Activated CD8-positive, alpha-beta memory T cell treated with anti-CD3 and anti-CD28 coated beads for 48 hours (primary cell): ENCODE measurements at places on chromosomes 2 and 18.

- no peak for DNase-seq
These were observed 305.6 kb upstream of the ZEB2 start for GRCh38 chr2:144825331-144826020.

DNA sequence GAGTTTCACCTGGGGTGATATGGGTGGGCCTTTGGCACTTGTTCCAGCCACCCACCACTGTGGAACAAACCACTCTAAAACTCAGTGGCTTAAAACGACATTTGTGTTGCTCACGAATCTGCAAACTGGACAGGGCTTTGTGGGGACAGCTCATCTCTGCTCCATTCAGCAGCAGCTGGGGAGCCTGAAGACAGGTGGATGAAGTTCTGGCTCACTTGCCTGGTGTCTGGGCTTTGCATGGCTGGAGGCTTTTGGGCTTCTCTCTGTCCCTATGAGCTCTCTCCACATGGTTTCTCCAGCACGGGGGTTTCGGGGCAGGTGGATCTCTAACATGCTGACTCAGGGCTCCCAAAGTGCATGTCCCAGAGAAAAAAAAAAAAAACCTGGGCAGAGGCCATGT is 93.0 kb upstream of the GLI2 start:
- DNase-seq: no peak

GRCh38 chr2:224776795-224777558 is 60.8 kb upstream of the CCDC195 start:
- no peak for DNase-seq

DNA sequence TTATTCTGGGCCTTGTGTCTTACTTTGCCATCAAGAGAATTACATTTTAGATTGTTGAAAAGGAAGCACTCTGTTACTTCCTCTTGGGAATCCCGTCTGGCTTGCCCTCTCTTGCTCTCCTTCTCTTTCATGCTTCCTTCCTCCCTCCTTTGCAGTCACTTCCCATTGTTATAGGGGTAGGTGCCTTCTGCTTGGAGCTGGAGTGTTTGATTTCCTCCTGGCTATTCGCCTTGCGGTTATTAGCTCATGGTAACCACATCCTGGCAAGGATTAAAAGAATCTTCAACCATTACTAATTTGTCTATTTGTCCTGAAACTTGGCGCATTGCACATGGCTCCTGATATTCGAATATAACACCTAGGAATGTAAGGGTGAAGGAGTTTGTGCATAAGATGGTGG is 115.0 kb downstream of the CERS6 start:
- DNase-seq: no peak

GRCh38 chr2:84285056-84285747 is 173.9 kb downstream of the SUCLG1 start:
- DNase-seq: no peak

DNA sequence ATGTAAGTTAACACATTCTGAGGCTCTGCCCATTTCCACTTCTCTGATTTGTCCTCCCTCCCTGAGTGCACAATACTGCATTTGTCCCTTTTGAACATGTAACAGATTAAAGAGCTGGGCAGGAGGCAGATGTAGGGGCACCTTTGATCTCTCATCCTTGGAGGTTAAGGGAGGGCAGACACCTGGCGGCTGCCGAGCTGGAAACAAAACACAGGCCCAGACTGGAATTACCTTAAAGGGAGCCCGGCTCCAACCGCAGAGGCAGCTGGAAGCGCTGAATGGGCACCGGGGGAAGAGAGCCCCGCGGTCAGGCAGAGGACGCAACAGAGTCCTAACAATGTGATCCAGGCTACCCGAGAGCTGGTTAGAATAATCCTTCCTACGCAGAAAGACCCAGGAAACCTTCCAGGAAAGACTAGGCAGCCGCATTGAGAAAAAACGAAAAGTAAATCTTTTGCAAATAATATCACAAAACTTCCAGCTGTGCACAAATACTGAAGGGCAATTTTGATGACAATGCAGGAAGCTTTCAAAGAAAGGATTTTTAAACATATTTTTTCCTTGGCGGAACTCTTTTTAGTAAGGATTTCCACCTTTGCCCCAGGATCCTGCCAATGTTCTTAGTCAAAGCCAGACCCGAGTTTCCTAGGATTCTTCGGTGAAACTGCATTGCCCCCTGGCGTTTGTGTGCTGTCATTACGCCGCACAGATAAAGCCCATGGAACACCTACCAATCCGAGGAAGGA is 216.0 kb downstream of the TGIF1 start:
- peak; percentile 36 for DNase-seq

DNA sequence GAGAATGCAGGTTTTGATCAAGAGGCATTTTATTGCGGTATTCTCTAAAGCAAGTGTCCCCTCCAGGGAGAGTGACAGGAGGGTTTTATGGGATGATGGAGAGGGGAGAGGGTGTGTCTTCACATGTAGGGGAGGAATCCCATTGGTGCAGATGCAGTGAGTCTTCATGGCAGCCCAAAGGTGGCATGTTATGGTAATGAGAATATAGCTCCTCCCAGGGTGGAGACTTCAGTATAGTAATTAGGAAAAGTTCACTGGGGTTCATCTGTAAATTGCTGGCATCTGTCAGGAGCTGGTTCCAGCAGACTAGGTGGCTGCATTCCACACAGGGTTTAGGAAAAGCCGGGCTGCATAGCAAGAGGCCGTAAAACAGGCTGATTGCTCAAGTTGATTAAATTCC is 230.7 kb upstream of the CCDC68 start:
- no peak for DNase-seq

GRCh38 chr2:8623576-8623957 is 58.3 kb upstream of the ID2 start:
- DNase-seq: no peak

DNA sequence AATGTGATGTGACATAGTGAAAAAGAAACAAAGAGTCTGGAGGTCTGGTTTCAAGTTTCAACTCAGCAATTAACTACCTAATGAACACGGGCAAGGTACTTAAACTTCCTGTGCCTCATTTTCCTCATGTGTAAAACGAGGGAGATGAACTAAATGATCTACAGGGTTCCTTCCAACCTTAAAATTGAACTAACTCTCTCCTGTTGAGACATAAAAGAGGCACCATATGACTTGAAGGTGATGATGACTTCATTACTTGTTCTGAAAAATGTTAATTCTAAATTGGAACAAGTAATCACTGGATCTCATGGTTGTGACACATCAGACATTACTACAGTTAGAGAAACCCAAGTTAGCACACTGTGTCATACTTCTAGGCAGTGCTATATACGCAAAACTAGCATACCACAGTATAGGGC is 8.9 kb upstream of the REL start:
- no peak for DNase-seq

DNA sequence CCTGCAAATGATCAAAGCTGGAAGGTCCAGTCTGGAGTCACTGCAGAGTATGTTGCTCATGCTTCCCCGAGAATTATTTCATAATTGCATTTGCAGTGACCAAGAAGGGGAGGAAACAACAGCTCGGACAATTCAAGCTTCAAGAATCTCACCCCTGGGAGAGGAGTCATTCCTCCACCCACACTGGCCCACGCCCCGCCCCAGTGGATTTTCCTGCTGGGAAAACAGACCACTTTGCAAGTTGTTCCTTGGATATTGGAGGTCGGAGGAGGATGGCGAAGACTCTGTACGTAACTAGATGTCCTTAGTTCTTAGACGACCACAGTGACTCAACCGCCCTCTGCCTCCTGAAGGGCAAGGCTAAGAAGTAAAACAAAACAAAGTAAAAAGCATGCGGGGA is 159.4 kb downstream of the TPO start:
- DNase-seq: no peak

DNA sequence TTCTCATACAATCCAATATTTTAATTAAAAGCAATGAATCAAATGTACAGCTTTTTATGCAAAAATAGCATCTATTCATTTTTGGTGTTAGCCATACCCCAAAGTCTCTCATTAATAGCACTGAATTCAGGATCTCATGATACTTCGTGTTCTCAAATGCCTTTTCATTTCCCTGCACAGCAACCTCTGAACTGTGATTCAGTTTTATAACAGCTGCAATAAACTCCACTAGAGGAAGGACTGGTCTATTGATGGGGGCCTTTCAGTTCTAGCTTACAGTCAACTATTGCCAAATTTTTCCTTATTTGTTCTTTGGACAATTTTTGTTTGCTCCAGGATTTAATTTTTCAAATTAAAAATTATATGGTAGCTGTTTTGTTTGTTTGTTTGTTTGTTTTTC is 4.8 kb upstream of the TMEM87B start:
- no peak for DNase-seq

- DNase-seq: no peak
These were observed 121.2 kb upstream of the SPRED2 start for GRCh38 chr2:65553504-65554074.

- DNase-seq: no peak
These were observed 10.4 kb downstream of the CERKL start for GRCh38 chr2:181646415-181646987.

DNA sequence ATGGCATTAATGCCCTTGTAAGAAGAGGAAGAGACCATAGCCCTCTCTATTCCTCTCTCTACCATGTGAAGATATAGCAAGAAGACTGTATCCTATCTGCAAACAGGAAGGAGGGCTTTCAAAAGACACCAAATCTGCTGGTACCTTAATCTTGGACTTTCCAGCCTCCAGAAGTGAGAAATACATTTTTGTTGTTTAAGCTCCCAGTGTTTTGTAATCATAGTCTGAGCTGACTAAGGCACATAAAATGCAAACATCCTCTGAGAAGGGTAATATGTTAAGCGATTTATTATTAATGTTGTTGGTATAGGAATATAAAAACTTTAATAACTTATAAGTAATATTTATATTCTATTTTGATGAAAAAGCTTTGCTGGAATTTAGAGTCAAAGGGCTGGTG is 559.8 kb downstream of the SUCLG1 start:
- no peak for DNase-seq

DNA sequence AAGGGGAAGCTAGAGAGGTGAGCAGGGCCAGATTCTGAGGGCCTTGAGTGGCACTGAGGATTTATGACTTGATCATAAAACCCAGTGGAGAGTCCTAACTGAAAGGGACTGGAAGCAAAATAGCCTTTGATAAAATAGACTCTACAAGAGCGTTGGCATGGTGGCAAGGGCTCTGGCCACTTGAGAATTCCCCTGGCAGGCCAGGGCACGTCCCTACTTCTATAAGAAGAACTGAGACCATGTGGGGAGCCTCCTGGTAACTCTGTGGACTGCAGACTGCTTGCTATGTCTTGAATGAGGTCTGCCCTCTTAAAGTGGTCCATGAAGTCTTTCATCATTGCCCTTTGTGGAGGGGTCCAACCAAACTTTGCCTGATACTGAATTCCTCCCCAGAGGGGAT is 324.8 kb downstream of the ALK start:
- DNase-seq: no peak

GRCh38 chr2:69556008-69556407 is 87.5 kb downstream of the AAK1 start:
- no peak for DNase-seq

- no peak for DNase-seq
These were observed 132.1 kb upstream of the EPC2 start for GRCh38 chr2:148512501-148512900.

DNA sequence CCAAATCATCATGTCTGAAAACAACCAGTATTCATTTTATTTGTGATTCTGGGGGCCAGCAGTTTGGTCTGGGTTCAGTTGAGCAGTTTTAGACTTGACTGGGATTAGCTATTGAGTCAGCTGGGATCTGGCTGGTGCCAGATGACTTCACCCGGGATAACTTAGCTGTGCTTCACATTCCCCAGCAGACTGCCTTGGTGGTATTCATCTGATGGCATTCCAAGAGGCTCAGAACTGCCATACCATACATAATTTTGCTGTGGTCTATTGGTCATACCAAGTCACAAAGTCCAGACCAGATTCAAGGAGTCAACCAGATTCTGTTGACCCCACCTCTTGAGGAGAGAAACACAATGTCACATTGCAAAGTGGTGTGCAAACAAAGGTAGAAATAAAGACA is 7.8 kb upstream of the FSHR start:
- DNase-seq: no peak

GRCh38 chr2:43174368-43174916 is 52.0 kb downstream of the ZFP36L2 start:
- DNase-seq: no peak

GRCh38 chr18:59271606-59272220 is 1.5 kb downstream of the RAX start:
- no peak for DNase-seq

DNA sequence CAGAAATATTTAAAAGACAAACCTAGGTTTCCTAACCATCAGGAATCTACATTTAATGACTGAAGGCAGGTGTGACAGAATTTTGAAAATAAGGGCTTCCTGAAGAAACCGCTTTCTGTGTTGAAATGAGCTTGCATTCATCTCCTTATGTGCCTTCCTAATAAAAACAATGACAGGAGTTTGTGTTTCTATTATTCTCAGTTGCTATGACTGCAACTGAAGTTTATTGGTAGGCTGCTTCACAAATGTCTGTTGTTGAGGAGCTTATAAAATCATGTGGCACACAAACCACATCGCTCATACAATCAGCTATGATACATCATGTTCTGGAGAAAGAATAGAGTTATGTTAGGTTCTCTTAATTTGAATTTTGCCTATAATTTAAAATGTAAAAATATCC is 362.7 kb upstream of the SLC8A1 start:
- DNase-seq: no peak
